ENCODE measurements at places on chromosomes 12 and 14. TPM values are rescaled to one million over a fixed set of nuclear protein-coding genes. Genes with fewer than 3 reads are reported as not detected.

Gene HIGD1C
- not detected for total RNA-seq

DNA sequence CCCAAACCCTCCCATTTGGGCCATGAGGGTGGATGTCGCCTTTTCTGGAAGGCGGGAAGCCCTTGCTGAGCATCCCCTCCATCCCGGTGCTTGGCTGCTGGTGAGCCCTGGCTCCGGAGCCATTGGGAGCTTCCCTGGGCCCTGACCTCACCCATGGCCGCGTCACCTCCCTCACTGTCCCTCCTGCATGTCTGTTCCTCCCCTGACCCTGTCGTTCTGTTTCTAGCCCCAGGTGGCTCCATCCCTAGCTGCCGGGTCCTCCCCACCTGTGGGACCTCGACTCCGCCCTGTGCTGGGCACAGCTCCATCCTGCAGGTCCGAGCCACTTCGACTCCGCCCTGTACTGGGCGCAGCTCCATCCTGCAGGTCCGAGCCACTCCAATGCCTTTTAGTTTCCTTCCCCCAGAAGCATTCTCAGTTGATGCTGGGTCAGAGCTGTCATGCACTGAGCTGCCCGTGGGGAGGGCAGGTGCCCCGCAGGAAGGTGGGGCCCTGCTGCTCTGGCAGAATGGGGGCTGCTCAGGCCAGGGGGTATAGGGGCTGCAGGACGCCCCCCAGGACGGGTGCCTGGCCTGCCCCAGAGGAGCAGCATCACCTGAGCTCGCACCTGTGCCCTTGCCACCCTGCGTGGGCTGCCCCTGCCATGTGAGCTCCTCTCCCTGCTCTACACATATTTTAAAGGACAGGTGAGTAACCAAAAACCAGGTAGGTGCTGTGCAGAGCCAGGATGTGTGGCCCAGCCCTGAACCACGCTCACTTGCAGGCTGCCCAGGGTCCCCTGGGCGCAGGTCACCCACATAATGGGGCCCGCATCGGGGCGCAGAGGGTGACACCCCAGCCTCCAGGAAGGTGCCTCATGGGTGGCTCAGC lies 19.0 kb downstream of the NOC4L start:
- DNase-seq = no peak

DNA sequence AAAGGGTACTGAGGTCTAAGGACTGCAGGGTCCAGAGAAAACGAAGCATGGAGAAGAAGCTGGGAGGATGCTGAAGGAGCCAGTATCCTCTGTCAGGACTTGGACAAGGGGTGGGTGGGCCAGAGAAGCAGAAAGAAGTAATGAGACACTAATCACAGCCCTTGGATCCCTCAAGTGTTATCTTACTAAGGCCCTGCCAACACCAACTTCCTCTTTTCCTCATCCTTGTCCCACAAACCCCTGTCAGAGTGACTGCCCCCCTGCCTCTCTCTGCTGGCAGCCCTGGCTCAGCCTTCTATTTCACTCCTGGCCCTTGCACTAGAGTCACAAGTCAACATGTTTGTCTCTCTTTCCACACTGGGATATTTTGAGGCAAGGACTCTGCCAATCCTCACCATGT lies 3.8 kb upstream of the ASIC1 start:
- no peak for DNase-seq

- DNase-seq = no peak
Observed at GRCh38 chr12:75976913-75977312, 54.7 kb downstream of the PHLDA1 start.

All from lower leg skin (tissue), 4 donors.